ENCODE measurements at places on chromosomes 5 and 9.

- no peak for DNase-seq
These were observed 39.2 kb downstream of the FER start for GRCh38 chr5:108786806-108787483.

- no peak for DNase-seq
These were observed 1.0 kb upstream of the SECISBP2 start for GRCh38 chr9:89317282-89317681.

DNA sequence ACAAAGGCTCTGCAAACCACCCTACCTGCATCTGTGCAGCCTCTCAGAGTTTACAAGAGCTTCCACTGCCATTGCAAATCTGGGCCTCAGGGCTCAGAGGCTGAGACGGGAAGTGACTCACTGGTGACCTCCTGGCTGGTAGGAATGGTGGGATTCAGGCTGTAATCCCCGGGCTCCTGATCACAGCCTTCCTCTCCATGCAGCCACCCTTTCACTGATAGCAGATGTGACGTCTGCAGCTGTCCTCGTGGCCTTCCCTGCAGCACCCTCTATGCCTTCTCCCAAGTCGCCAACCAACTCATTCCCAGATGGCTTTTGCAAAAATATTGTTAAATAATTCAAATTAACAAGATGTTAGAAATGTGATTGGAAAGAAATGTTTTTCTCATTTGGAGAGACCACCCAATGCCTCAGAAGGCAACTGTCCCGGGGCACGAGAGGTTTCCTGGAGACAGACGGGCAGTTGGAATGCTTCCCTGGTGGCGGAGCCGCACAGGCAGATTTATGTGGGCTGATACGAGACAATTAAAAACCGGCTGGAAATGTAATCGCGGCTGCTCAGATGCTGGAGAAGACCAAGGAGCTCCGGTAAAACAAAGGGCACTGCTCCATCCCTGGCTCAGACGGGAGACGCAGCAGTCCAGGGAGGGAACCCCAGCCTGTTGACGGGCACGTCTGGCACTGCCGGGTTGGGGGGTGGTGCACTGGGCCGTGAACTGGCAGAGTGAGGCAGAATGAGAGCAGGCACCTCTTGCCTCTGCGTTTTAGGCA is 34.4 kb upstream of the SLC25A51 start:
- DNase-seq: no peak

- DNase-seq: no peak
These were observed 1.8 kb upstream of the MYORG start for GRCh38 chr9:34378376-34379060.

DNA sequence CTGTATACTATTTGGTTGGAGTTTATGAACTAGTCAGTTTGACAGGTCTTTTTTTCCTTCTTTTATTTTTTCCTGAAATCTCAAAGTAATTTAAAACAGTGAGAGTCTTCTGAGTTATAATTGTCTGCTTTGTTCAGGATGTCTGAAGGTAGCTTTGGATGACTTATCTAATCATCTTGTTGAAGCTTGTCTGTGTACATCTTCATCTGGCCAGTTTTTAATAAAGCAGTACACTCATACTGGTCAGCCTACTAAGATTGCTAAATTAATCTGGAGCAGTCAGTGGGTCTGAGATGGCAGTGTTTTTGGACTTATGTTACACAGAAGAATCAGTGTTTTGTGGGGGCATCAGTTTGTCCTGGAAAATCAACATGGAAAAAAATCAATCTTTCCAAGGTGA is 482.4 kb downstream of the CDH10 start:
- no peak for DNase-seq

DNA sequence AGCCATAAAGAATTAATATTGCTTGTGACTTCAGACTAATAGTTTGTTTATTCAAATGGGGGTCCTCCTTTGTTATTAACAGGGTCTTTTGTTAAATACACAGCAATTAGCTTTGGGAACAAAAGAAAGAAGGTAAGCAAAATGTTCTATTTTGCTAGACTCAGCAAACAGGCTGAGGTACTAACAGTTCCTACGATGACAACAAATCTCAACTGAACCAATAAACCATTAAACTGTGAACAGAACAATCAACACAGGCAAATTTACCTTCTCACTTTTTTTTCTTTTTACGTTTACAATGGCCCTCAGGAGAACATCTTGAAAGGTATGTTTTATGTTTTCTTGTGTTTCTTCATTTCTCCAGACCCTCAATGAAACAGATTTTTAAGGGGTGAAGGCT is 207.2 kb downstream of the NFIB start:
- no peak for DNase-seq

- DNase-seq: no peak
These were observed 21.0 kb downstream of the PLAC8L1 start for GRCh38 chr5:146084376-146084775.

DNA sequence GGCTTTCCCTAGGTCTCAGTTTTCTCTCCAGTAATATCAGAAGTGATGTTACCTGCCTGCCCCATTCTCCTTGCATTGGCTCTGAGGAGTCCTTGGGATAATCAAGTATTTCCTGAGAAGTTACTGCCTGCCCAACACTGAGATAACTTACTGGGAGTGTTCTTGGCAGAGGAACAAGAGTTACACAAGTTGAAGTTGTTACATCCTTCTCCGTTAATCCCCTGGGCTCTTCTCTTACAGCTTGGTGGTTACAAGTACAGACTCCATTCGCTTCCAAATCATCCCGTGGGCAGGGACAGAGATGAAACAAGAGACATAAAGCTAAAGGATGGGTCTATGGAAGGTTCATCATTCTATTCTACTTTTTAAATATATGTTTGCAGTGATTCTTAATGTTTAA is 74.1 kb upstream of the SAP30L start:
- DNase-seq: no peak

- DNase-seq: no peak
These were observed 407.7 kb upstream of the GRAMD2B start for GRCh38 chr5:126015235-126016181.

DNA sequence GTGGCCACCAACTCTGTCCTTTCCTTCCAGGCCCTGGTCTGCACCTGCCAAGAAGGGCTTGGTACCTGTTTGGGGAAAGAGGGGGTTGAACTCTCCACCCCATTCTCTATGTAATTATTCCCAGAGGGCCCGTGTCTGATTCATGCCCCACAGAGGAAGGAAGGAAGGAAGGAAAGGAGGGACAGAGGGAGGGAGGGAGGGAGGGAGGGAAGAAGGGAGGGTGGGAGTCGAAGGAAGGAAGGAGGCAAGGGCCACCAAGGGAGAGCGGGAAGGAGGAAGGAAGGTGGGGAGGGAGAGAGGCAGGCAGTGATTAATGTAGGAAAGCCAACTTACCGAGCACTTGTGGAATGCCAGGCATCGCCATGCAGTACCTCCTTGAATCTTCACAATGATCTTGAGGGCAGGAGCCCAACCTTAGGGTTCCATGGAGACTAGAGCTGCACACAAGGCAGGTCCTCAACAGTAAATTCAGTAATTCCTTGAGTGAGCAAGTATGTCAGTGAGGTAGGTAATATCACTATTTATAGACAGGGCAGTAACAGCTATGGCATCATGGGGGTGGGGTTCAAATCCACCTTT is 75.8 kb downstream of the FGF18 start:
- DNase-seq: no peak

DNA sequence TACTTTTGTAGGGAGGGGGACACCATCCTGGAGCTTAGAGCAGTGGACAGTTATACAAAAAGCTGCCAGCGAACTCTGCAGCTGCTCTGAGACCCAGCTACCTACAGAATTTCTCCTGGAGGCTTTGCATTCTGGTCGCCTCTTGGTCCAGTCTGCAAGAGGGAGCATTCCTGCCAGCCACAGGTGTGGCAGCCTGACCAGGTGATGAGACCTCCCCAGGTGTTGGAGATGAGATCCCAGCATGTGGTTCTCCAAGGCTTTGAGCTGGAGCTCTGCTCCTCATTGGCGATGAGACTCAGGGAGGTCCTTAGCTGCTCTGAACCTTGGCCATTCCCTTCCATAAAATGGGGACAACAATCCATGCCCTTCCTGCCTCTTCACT is 69.3 kb downstream of the RGS3 start:
- DNase-seq: no peak

GRCh38 chr9:124480621-124480981 is 26.6 kb downstream of the NR5A1 start:
- no peak for DNase-seq

DNA sequence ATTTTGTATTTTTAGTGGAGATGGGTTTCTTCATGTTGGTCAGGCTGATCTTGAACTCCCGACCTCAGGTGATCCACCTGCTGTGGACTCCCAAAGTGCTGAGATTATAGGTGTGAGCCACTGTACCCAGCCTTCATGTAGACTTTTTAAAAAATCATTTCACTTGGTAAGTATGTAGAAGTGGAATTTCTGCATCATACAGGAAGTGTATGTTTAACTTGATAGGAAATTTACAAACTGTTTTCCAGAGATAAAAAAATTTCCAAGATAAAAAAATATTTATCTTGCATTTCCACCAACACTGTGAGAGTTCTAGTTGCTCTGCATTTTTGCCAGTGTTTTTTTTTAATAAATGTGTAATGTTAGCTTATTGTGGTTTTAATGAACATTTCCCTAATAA is 155.8 kb downstream of the ZNF608 start:
- no peak for DNase-seq

GRCh38 chr5:157520911-157521703 is 54.5 kb downstream of the ADAM19 start:
- no peak for DNase-seq

DNA sequence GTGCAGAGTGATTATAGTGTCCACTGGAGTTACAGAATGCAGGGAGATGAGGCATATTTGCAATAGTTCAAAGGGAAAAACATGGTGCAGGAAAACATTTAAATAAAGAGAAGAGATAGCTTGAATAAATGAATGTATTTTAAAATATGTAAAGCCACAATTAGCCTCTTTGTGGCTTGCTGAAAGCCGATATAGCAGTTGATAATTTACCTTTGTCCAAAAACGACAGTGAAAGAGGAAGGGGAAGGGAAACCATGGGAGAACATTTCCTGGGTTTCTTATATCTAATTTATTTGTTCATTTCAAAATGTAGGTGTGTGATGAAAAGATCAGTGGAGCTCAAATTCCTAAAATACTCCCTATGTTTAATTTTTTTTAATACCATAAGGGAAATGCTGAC is 156.1 kb downstream of the DENND1A start:
- DNase-seq: no peak

GRCh38 chr5:52771343-52772039 is 16.2 kb upstream of the ITGA1 start:
- peak; percentile 44 for DNase-seq

- no peak for DNase-seq
These were observed 16.3 kb downstream of the IL5 start for GRCh38 chr5:132526974-132527564.

DNA sequence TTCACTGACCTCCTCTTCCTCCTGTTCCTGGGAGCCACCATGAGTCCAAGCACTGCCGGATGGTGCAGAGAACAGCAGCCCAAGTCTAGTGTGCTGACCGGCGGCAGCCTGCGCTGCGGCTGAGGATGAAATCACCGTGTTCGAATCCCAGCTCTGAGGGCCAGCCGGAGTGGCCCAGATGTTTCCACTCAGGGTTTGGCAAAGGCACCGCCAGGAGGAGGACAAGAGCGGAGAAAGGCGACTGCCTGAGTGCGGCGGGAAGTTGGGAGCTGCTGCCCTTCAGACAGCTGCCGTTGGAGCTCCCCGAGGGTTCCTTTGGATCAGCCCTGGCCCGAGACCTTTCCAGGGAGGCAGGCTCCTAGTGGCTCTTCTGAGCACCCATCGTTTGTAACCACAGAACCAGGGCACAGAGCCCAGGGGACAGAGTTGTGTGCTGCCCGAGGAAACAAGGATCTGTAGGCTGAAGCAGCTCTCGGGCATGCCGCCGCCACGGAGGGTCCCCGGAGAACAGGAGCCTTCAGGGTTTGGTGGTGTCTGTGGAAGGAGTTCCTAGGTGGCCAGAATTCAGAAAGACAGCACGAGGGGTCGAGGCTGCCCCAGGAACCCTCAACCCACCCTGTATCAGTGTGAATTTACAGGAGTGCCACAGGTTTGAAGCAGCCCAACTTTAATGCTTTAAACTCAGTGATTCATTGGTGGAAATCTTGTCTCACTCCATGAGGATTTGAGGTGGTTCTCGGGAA is 115.6 kb upstream of the COL5A1 start:
- no peak for DNase-seq

GRCh38 chr5:77877516-77878355 is 101.6 kb upstream of the TBCA start:
- no peak for DNase-seq

GRCh38 chr5:143041461-143041860 is 271.3 kb downstream of the ARHGAP26 start:
- DNase-seq: no peak

DNA sequence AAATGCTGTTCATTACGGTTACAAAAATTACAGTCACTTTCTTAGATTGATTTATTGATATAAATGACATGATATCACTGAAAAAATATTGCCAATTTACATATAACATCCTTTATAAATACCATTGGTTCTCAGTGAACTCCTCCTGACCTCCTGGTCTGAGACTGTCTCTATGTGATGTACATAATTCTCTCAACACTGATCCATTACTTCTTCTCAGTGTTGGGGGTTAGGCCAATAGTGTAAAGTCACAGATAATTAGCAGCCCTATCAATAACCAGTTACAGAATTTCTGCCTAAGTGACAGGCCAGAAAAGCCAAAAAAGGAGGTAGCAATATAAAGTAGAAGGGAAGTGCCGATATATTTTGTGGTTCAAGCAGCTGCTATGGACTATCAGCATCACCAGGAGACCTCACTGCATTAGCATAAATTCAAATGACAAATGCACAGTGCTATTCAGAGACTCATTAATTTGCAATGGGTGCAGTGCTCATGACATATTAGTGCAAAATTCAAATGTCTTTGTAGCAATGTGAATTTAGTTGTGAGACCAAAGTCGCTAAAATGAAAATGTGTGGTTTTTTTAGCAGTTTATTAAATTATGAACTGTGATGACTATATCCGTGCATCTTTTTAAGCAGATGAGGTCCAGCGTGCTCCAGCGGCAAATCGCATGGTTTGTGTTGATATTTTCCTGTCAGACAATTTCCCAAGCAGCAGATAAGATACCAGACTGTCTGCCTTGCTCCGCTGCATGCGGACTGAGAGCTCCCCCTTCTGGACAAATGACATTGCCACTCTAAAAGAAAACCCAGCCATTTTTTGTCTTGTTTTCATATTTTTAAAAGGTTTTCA is 144.6 kb downstream of the CETN3 start:
- DNase-seq: peak; percentile 40

- DNase-seq: no peak
These were observed 24.2 kb downstream of the NMRK1 start for GRCh38 chr9:75063556-75064305.

DNA sequence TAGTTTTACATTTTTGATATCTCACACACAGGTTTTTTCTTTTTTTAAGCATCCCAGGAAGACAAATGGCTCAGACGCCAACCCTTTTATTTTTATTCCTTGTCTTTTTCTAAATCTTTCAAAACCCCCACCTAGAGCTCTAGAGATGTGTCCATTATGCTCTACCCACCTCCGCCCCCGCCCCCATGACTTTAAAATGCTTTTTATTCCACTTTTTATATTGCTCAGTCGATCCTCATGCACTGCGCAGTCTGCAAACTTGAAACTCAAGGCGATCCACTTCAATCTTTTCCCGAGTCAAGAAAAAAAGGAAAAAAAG is 411 bp upstream of the MAT2B start:
- DNase-seq: no peak
